Fibroblast of skin of right quadriceps (primary cell): ENCODE measurements at places on chromosomes 4 and X.

DNA sequence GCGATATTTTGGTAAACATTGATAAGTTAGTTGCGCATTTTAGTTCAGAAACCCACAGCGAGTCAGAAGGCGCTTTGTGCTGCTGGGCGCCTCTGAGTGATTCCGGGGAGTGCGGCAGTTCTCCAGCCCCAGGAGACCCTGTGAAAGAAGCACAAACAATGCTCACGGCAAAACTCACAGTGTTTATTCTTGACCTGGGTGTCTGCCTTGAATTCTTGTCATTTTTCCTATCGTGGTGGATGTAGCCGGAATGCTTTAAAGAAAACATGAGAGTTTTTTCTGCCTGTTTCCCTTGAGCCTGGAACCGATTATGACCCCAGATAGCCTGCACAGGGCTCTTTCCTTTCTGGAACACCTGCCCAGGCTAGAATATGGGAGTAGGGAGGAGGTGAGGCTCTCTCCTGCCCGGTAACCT is 6.7 kb downstream of the TBL1X start:
- DNase-seq = no peak

DNA sequence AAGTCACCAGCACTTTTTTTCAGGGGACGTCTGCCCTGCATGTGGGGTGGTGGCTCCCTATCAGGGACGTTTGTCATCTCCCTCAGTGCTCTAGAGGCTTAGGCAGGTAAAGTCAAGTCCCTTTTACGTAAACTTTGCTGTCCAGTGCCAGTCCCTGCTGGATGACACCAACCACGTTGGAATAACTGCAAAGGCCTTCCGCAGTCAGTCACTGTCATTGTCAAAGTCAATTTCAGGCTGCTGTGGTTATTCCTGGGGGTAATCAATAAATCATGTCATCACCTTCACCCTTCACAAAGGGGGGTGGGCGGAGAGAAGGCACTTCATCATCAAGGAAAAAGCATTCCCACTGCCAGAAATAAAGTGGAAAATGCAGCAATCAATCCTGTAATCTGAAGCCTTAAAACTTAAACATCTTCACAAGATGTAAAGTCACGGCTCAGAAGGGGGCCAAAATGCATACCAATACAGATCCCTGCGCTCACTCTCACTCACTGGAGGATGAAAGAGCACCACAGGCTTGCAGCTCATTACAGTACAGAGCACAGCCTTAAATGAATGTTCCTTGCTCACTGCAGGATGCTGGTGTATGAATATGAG is 56.2 kb downstream of the CLDN22 start:
- peak; percentile 91 for DNase-seq

DNA sequence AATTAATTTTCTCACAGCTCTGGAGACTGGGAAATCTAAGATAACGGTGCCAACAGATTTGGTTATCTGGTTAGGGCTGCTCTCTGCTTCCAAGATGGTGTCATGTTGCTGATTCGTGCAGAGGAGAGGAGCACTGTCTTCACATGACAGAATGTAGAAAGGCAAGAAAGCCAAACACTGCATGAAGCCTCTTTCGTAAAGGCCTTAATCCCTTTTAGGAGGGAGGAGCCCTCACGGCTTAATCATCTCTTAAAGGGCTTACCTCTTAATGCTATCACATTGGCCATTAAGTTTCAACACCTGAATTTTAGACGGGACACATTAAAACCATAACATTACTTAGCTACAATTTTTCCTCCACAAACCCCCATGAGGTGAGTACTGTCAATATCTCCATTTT is 174.1 kb downstream of the COX18 start:
- DNase-seq = no peak

DNA sequence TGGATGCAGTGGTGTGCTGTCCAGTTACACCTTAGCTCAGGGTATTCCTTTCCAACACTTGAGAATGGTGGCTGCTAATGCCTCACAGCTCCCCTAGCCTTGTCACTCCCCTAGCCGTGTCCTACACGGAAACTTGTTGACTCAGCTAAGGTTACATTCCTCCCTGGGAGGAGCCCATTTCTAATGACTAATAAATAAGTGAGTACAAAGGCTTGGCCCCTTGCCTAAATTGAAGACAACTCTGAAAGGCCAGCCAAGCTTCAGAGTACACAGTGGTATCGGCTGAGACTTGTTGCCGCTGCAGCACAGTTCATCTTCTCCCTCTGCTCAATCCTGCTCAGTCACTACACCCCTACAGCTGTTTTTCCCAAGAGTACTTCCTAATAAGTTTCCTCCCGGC is 21.2 kb upstream of the SLC25A31 start:
- peak; percentile 71 for DNase-seq

GRCh38 chr4:987624-988513 is 1.0 kb downstream of the IDUA start:
- DNase-seq = no peak

- DNase-seq = no peak
These were observed 56.4 kb downstream of the PDGFC start for GRCh38 chr4:156915221-156915620.

DNA sequence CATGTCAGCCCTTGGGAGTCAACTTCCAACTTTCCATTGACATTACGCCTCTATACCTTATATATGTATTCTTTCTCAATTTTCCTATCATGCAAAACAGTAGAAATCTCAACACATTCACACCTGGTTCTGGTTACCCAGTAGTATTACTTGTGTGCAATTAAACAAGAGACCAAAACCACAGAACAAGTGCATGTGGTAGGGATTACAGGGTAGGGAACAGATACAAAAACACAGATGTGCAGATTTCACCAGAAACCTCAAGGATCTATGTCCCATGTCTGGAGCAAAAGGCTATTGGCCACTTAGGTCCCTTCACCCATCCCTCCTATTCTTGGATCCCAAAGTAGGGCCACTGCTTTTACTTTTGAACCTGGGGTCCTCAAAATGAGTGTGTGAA is 143.6 kb upstream of the ZCCHC13 start:
- DNase-seq = no peak

DNA sequence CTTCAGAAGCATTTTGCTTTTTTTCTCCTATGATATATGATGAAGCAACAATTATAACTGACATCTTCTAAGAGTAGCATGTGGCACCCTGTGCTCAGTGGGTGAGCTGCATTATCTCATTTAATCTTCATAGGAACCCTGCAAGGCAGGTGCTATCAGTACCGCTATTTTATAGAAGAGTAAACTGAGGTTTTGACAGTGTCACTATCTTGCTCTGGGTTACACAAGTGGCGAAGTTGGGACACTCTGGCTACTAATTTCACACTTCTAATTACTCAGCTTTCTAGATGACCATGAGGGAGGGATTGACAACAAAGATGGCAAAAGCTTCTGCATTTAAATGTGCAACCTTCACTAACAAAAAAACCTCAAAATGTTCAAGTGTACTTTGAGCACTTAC is 76.9 kb upstream of the CAMK2D start:
- no peak for DNase-seq

DNA sequence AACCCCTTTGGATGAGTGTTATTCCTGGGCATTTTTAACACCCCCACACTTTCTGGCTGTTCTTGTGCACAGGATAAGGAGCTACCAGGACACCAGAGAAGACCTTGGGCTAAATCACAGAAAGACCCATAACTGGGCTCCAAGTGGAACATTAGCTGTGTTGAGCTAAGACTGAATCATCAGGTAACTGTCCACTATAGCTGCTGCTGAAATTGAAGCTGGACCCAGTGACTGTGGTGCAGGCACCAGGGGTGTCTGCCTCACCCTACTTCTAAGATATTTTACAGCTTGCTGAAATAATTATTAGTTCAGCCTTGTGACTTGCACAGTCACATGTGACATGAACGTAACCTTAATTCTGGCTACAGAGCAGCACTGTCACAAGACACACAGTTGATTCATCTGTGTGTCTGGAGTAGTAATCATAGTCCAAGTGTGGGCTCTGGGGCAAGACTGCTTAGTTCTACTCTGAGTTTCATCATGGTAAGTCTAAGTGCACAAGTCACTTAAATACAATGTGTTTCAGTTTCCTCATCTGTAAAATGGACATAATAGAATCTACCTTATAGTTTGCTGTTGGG is 127.4 kb downstream of the SLC39A8 start:
- no peak for DNase-seq

DNA sequence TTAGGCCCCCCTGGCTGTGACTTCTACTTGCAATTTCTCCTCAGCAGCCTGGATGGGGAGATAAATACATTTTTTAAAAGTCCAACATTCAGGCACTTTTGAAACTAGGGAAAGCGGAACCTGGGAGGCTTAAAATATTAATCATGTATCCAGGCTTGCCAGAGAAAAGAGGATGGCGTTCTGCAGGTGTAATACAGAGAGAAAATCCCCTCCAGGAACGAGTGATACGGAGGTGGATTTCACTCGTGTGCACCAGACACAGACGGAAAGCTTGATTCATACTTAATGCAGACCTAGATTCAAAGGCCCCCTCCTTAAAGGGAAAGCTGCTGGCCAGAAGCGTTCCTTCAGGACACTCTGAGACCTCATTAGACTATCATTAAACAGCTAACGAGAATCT is 354.0 kb upstream of the BOD1L1 start:
- DNase-seq = no peak

DNA sequence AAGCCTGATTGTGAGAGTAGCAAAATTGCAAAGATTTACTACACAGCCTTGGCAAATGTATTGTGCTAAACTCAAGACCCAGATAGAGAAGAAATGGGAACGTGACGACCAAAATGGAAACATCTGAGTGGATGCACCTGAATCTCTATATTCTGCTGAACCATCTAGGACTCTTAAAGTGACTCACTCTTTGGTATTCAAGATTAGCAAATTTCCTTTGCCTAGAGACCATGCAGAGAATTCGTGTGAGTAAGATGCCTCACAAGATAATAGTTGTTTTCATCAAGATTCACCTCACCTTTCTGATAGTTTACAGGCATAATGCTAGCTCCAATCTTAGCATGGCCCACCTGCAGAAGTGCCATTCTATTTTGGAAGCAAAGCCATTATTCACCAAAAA is 14.4 kb upstream of the ATOH1 start:
- no peak for DNase-seq

DNA sequence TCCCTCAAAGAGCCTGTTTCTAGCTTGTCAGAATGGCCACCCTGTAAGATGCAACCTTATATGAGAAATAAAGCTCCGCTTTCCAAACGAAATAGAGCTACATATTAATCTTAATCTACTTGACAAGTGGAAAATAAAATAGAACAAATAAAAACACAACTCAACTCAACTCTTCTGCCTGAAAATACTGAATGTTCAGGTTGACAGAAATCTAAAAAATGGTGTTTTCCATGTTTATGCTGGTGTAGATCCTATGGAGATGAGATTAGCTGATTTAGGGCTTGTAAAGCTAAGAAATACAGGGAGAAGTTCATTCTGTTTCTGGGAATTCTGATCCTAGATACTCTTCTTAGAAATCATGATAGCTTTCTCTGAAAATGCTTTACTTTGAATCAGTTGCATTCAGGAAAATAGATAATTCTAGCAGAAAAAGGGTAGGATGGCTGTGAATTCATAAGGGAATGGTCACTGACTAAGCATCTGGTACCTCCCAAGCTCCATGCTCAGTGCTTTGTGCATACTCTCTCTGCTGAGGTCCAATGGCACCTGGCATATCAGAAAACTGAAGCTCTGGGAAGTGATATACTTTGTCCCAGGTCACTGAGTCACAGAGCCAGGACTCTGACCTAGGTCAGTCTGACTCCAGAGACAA is 89.2 kb upstream of the EXOC1L start:
- DNase-seq = no peak

DNA sequence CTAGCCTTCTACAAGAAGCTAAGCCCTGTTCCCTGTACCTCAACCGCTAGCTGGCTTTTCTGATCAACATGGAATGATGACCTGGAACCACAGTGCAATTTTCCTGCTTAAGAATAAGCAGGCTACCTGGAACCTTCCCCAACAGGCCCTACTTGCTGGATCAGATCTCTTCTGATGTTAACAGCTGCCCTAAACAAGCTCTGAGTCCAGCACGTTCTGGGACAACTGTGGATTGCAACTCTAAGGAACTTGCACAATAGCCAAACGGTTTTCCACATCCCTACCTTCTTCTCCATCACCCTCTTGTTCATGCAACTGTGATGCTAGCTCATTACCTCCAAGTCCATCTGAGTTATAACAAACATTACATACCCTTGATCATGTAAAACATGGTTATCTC is 19.8 kb downstream of the ATP8A1 start:
- no peak for DNase-seq

GRCh38 chr4:139018501-139018900 is 2.9 kb downstream of the NOCT start:
- DNase-seq = no peak

DNA sequence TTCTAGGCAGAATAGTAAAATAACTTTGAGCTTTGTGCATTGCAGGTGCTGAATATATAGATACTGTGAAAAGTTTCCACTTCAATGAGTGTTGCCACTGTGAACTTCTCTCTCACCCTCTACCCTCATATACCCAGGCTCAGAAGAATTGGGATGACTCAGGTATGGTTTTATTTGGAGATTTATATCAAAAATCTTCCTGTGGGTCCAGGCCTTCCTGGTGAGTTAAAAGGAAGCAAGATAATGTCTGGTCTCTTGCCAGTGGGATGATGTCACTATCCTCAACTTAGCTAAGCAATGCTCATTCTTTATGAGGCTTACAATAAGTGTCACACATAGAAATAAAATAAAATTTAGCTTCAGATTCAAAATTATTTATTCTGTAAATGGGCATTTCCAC is 153.3 kb upstream of the TENT5D start:
- no peak for DNase-seq

DNA sequence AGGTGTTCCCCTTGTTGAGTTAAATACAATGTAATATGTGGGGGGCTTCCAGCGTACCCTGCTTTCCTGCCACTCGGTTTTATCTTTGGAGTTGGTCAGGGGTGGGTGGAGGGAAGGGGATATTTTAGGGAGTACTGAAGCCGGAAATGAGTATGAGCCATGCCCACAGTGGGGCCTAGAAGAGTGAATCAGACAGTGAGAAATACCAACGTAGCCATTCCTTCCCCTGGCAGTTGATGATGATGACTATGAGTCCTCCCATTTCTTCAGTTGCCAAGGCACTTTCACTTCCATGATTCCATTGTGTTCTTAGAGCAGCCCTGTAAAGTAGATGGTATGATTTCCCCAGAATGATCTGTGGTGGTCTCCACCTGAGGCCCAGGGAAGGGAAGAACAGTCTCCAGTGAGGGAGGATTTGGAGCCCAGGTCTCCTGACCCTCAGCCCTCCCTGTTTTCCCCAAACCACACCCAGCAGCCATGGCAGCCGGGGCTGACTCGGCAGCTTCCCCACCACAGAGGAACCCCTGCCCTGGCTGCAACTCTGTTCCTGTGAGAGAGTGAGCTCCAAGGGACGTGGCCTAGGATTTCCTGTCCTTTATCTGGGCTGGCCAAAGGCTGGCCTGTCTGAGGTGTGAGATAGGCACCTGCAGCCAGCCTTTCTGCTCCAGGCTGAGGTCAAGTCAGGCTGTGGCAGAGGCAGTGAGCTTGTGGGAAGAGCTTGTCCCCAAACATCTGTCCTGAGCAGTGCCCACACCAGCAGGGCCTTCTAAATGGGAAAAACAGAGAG is 52.7 kb downstream of the STARD8 start:
- peak; percentile 55 for DNase-seq

GRCh38 chr4:149264093-149264733 is 551.4 kb downstream of the IQCM start:
- peak; percentile 53 for DNase-seq
